Cerebellar cortex (tissue), 1 donor: ENCODE measurements at places on chromosomes 6 and 20.

DNA sequence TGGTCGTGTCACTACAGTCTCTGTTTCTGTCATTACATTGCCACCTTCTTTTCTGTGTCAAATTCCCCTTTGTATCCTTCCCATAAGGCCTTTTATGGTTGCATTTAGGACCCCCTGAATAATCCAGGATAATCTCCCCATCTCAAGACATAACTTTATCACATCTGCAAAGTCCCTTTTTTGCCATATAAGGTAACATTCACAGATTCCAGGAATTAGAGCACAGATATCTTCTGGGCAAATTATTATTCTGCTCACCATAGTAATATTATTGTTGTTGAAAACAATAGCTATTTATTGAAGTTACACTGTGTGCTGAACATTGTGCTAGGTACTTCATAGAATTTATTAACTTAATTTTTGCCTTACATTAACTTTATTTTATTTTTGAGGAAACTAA, 159.1 kb downstream of the TFAP2B start:
- no peak for DNase-seq

DNA sequence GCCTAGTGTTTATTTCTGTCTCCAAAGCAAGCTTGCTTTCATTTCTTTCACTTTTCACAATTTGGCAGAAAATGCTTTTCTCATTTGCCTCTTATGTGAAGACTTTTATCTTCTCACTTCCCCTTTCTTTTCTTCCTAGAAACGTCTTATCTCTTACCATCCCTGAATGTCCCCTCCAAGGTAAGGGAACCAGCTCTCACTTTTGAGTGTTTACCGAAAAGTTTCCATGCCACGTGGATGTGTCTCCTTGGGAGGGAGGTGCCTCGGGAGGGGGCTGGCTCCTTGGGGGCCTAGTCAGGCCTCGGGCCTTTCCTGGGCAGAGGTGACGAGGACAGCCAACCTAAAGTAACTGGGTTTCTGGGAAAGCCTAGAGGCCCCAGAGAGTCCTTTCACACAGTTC, 127.4 kb downstream of the CD24 start:
- no peak for DNase-seq

GRCh38 chr6:138258991-138259390, 40.7 kb upstream of the PBOV1 start:
- DNase-seq, result no peak

DNA sequence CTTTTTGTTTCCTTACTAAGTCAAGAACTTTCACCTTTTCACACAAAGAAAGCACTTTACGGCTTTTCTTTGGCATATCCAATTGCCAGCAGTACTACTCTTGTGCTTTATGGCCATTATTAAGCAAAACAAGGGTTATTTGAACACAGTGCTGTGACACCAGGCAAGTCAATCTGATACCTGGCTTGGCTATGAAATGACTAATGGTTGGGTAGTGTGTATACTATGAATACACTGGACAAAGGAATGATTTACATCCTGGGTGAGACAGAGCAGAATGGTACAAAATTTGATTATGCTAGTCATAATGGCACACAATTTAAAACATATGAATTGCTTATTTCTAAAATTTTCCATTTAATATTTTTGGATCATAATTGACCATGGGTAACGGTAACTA, 22.1 kb upstream of the ADGRF1 start:
- DNase-seq, result no peak

- DNase-seq, result no peak
Measured at GRCh38 chr6:39128832-39129231, 13.8 kb upstream of the SAYSD1 start.

GRCh38 chr20:21049305-21049828, 56.8 kb downstream of the LINC00237 start:
- DNase-seq, result no peak

DNA sequence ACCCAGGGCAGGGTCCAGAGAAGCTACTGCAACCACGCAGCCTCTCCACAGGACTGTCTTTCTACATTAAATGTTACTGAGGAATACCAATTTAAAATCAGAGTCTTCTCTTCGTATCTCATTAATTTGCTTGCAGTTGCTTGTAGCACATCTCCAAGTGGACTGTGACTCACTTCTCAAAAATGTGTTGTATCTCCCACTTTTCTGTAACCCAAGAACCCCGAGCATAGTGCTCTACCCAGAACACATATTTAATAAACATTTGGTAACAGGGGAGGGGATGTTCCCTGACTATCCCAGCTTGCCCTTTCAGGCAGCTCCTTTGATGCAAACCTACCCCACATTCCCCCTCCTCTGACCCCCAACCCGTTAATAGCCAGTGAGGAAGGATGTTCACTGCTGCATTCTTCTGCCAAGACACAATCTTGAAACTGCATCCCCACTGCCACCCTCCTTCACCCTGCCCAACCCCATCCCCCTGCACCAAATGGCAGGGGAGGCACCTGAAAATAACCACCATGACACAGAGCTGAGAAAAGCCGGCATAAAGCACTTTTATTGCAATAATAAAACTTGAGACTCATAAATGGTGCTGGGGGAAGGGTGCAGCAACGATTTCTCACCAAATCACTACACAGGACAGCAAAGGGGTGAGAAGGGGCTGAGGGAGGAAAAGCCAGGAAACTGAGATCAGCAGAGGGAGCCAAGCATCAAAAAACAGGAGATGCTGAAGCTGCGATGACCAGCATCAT, 24.2 kb downstream of the FKBP1A start:
- DNase-seq, result no peak

DNA sequence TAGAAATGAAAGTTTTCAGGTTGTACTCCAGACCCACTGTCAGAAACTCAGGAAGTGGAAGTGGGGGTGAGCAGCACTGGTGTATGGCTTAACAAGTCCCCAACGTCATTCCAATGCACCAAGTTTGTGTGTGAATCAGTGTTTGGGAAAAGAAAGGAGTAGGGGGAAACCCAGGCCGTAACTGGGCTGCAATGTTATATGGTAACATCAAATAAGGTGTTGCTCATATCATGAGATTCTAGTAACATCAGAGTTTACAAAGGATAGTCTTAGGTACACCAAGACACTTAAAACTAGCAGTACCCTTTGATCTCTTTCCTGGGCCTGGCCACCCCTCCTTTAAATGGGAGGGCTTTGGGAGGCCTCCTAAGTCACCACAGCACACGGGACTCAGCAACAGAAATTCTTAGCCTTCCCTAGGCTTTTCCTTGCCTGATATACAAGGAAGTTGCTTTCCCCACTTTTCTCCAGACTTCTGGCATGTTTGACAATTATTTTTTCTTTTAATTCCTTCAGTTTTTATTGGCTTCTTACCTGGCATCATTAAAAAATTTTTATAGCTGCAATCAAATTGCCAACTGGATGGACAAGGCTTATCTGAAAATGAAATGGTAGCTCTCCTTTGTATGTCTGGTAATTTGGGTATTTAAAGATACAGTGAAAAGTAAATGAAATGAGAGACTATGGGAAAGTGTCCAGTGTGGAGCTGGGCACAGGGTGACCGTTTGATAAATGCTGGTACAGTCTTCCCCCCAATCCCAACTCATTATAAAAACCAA, 15.1 kb downstream of the E2F3 start:
- DNase-seq, result no peak

DNA sequence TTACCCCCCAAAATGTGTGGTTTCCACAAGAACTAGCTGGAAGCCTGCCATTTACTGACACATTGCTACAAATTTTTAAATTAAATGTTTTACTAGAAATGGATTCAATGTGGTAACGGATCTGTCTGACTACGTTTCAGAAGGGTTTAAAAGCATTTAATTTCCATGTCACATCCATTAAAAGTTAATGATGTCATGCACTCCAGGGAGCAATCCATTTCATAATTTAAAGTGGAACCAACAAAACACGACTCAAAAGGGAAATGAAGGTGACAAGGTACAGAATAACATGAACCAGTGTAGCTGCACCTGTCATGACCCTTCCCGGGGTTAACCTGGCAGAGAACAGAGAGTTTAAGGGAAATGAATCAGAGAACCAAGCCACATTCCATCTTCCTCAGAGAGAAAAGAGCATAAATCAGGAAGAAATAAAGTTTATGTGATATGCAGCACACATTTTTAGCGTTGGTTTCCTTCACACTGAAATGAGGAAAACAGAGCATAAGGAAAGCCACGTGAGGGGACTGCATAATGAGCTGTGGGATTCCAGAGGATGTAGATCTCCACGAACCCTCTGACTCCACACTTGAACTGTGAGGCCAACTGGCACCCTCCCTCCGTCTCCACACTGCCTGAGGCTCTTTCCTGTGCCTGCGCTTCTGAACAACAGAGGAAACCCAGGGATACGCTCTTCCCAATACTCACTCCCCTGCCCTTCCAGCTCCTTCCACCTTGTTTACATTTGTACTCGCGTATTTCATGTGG, 170.3 kb upstream of the AHI1 start:
- DNase-seq, result no peak

DNA sequence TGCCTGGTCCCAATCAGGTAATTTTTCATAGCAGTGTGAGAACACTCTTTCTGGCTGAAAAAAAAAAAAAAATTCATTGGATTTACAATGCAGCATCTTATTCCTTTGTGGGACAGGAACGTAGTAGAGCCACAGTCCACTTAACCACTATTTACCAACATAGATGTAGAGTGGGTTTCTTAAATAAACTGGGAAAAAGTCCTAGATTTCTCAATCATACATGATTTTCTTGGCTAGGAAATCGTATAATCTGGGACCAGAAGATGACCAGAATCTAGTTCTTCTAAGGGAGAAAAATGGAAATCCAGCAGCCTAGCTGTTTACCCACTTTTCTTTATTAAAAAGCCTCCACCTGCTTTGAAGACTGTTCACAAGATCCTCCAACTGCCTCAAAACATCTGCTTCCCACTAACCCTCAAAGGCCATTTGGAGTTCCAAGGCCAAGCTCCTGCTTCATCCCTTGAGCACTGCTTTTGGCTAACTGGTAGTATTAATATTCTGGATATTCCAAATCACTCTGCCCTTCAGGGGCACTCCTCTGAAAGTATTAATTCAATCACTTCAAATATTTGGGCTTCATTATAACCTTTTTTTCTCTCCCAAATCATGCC, 70.4 kb downstream of the FYN start:
- no peak for DNase-seq

GRCh38 chr6:107560657-107561056, 70.7 kb downstream of the SOBP start:
- no peak for DNase-seq

DNA sequence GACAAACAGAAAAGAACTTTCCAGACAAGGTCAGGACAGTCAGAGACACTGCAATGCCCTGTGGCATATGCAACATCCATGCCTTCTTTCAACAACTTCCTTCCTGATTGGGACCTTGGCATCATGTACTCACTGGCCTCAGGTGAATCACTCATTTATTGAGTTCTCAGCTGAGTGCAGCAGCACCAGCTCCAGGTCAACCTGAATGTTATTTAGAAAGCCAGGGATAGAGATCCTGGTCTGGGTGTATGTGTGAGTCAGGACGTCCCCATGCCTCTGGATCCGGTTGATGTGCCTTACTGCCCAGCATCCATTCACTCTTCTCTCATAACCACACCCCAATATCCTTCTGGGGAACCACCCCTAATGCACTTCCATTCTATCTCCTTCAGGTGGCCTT, 54.4 kb downstream of the SNRNP48 start:
- DNase-seq, result no peak

- DNase-seq, result no peak
Measured at GRCh38 chr6:144330017-144330987, 45.2 kb downstream of the UTRN start.

DNA sequence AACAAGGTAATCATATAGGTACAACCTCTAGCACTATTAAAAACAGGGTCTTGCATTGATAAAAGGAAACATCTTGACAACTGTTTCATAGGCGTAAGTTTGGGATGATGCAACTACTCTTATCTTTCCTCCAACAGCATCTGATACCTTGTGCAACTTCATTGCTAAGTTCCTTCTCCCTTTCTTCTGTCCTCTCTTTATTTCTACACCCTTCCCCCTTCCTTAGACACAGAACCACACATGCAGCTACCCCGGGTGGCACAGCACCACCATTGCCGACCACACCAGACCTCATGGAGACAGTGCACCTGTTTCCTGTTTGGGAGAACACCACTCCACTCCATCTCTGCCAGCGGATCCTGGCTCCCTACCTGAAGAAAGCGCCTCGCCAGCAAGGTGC, 14.4 kb downstream of the MYB start:
- no peak for DNase-seq

DNA sequence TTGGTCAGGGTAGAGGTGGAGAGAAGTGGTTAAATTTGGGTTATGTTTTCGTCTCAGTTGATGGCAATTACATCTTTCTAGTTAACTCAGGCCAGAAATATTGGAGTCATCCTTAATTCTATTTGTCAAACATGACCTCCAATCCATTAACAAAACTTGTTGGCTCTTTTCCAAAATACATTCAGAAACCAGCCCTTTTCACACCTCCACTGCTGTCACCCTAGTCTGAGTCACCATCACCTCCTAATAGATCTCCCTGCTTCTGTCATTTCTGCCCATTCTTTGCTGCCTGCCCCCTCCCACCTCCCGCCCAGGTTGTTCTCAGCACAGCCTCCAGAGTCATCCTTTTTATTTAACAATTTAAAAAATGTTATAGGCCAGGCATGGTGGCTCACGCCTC, 3.0 kb upstream of the ABCF1 start:
- no peak for DNase-seq

DNA sequence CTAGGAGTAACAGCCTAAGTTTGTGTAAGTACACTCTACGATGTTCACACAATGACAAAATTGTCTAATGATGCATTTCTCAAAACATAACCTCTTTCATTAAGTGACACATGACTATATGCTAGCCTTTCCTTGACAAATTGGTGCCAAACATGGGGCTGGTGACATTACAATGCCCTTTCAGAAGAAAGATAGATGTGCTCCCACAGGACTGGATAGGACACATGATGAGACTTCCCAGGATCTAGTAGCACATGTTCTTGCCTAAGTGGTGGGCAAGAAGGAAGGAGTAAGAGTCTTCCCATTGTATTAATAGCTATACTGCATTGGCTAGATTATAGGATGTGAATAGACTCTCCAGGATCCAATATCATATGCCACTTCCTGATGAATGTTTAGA, 21.5 kb downstream of the ZKSCAN3 start:
- DNase-seq, result no peak

DNA sequence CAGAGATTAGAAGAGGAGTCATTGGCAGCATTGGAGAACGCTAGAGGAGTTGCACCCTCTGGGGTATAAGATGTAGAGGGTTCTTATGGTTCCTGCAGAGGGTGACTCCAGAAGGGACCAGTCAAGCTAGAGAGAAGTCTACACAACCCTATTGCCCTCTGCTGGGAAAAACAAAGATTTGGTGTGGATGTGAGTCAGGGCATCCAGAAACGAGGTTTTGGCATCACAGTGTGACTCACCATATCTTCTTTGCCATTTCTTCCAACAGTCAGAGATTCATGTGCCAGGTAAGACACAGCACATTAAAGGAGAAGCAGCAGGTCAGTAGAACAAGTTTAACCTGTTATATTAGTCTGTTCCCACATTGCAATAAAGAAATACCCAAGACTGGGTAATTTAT, 598.8 kb downstream of the MAFB start:
- DNase-seq, result no peak

DNA sequence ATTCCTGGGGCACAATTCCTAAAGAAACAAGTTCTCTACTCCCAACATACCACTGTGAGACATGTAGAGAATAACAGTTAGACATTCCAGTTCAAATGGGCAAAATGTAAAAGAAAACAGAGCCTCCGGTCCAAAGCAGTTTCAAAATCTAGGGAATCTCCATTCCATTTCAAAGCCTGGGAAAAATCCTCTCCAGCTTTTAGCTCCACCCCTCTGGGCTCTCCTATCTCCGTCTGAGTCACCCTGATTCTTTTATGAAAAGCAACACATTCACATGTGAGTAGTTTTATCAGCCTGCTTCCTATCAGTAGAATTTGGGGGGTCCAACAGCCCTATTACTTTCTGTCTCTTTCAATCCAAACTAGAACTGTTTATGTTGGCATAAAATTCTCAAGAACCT, 3.7 kb downstream of the CSNK2A1 start:
- no peak for DNase-seq
